ENCODE measurements at places on chromosomes 5 and 9.

DNA sequence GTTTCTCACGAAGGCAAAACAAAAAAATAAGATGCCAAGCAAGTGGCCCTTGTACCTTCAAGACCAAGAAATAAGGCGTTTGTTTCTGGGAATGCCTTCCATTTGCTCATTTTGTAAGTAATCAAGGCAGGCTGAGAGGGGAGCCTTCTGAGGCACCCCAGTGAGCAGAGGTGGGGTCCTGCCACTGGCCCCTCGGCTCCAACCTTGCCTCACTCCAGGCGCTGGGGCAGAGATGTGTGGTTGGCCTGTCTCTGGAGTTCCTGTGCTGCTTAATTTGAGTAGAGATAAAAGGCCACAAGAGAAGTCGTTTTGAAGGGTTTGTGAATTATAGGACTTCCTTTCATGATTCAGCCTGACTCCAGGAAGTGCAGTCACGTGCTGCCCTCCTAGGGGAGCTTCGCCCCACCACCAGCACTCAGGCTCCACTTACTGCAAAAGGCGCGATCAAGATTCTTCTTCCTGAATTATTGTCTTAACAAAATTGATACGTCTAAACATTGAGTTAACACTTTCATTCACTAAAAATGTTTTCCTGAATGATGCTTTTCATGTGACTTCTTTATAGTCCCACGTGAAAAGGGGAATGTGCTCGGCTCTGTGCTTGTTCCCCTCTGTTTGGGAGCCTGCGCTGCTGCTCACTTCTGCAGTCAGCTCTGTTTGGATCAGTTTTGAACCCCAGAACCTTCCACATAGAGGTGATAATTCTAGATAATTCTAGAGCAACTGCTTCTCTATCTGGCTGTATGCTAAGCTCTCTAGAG is 13.7 kb downstream of the SYK start:
- no peak for DNase-seq

DNA sequence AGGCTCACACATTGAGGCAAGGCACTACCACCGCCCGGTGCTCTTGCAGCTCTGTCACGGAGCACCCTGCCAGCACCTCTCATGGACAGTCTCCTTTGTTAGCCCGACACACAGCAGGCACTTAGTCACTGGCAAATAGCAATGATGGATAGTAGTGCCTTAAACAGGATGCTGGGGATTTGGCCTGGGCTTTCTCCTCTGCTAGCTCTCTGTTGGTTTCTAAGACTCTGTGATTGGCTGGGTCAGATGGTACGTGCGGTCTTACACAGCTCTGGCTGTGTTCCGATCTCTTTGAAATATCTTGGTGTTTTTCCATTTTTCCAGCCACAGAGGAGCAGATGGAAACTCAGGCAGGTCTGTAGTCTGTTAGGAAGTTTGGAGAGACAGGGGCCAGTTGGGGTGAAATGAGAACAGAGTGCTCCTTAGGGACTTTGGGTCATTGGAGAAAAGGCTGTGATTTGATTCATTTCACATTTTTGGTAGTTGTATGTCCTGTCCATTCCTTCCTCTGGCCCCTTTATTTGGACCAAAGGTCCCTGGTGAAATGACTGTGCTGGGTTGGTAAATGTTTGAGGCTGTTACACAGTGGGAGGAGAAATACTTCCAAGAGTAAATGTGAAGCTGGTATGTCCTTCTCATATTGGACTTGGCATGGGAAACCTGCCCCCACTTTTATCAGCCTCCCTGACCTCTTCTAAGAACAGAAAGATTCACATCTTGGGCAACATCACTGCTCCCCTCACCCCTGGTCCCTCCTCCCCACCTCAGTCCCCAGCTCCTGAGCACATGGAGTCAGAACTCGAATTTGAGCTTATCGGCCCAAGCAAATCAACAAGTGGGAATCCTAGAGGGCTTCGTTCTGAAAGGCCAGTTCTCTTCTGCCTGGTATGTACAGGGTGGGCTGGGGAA is 3.4 kb downstream of the SMIM3 start:
- no peak for DNase-seq

DNA sequence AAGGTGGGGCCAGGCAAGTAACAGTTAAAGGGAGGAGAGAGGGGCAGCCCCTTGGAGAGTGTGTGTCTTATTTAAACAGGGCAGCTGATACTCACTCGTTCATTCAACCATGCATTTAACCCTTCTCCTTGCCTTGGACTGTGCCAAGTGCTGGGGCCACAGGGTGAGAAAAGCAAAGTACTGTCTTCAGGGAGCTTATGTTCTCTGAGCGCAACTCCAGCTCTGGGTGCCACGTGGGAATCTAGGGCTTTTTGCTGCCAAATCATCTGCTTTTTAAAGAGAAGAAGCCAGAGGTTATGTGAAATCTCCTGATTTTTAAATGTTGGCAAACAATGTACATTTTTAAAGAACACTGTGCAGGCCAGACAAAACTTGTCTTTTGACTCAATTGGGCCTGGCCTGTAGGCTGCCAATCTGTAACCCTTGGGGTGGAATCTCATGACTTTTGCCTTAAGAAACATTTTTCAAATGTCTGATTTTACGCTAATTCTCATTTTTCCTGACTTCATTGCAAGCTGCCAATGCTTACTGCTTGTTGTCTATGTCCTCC is 157.8 kb downstream of the NTRK2 start:
- no peak for DNase-seq

- no peak for DNase-seq
Observed at GRCh38 chr5:112348387-112348786, 70.7 kb downstream of the EPB41L4A start.

- no peak for DNase-seq
Observed at GRCh38 chr9:127216888-127217217, 47.7 kb upstream of the GARNL3 start.

GRCh38 chr5:155113888-155114287 is 100.3 kb downstream of the KIF4B start:
- DNase-seq = no peak

GRCh38 chr5:83554133-83554532 is 82.6 kb downstream of the VCAN start:
- no peak for DNase-seq

DNA sequence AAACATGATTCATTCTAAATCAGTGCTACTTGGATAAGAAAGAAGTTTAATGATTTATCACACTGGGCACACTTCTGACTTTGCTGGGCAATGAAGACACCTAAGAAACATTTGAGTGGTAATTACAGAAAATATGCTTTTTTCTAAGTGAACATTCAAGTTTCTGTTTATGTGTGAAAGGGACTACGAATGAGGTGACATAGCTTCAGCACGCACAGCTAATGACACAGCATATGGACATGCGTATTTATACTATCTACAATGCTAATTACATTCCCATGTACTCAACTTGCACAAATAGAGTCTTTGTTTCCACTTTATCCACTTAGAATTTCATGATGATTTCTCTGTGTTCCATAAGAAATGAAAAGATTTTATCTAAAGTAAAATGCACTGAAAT is 40.6 kb downstream of the FREM1 start:
- DNase-seq = no peak

DNA sequence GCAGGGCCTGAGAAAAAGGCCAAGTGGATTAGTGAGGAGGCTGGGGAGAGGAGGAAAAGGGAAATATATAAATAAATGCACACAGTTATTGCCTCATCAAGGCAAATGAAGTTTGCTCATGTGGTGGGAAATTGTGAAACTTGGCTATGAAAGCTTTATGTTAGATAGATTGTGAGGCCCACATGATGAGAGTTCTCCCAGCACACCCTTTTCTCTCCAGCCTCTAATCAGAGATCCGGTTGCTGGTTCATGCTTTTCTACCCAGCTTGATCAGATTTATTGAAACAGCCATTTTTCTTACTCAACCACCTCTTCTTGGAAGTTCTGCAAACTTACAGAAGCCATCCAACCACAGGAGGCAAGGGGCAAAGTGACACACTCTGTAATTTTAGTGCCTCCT is 125.8 kb upstream of the KLF4 start:
- DNase-seq = no peak

GRCh38 chr5:75612226-75612569 is 945 bp downstream of the ANKDD1B start:
- no peak for DNase-seq

GRCh38 chr9:21995666-21996398 is 1.2 kb downstream of the CDKN2B-AS1 start:
- no peak for DNase-seq

- DNase-seq = no peak
Observed at GRCh38 chr9:88168564-88168963, 30.3 kb upstream of the SPATA31C2 start.

GRCh38 chr9:136229096-136230065 is 16.2 kb downstream of the QSOX2 start:
- no peak for DNase-seq

DNA sequence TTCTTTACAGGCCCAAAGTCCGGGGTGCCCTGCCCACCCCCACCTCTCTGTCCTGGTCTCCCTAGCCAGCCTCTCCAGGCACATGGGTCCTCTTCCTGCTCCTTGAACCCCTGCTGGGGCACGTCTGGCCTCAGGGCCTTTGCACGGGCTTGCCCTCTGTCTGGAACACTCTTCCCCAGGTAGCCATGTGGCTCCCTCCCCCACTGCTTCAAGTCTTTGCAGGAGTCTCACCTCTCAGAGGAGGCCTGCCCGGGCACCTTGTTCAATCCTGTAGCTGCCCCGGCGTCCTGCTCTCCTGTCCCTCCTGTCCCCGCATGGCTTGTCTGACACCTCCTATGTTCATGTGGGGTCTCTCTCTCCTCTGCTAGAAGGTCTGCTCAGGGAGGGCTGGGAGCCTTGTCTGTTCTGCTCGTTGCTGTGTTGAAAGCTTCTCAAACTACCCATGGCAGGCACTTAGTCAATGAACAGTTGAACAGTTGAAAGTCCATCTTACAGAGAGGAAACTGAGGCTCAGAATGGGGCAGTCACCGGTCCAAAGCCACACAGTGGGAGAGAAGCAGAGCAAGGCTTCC is 241.4 kb downstream of the PBX3 start:
- no peak for DNase-seq

GRCh38 chr9:114244570-114244969 is 78.3 kb upstream of the ORM1 start:
- DNase-seq = no peak

DNA sequence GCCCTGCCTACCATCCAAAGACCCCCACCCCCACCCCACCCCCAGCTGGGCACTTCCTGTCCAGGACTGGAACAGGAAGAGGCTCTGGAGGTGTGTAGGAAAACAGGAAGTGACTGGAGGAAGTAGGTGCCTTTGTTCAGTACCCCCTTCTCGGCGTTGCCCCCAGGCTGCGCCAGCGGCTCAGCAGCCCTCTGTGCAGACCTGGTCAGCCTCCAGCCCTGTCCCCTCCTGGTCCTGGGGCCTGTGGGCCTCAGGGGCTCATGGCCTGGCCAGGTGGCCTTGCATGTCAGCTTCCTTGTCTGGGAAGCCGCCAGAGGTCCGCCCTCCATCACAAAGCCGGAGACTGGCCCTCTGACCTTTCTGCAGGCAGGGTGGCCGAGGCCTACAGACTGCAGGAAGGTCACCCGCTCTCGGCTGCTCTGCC is 26.0 kb downstream of the FLT4 start:
- DNase-seq = no peak

DNA sequence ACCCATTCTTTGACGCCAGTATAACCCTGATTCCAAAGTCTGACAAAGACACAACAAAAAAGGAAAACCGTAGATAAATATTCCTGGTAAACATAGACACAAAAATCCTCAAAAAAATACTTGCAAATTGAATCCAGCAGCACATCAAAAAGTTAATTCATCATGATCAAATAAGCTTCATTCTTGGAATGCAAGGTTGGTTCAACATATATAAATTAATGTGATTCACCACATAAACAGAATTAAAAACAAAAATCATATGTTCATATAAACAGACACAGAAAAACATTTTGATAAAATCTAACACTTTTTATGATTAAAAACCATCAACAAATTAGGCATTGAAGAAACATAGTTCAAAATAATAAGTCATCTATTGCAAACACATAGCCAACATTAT is 324.2 kb upstream of the TRPC7 start:
- DNase-seq = no peak

- DNase-seq = no peak
Observed at GRCh38 chr5:43096916-43097315, 23.8 kb upstream of the ZNF131 start.

- DNase-seq = peak; percentile 85
Observed at GRCh38 chr5:134100283-134101091, 14.0 kb upstream of the TCF7 start.

All from naive thymus-derived CD8-positive, alpha-beta T cell (primary cell).